Esophagus squamous epithelium (tissue), 5 donors: ENCODE measurements at places on chromosomes 13 and 19.

GRCh38 chr13:76863022-76863421 is 23.2 kb downstream of the KCTD12 start:
- no peak for DNase-seq

GRCh38 chr19:17943274-17944221 is 10.7 kb downstream of the CCDC124 start:
- DNase-seq: no peak

DNA sequence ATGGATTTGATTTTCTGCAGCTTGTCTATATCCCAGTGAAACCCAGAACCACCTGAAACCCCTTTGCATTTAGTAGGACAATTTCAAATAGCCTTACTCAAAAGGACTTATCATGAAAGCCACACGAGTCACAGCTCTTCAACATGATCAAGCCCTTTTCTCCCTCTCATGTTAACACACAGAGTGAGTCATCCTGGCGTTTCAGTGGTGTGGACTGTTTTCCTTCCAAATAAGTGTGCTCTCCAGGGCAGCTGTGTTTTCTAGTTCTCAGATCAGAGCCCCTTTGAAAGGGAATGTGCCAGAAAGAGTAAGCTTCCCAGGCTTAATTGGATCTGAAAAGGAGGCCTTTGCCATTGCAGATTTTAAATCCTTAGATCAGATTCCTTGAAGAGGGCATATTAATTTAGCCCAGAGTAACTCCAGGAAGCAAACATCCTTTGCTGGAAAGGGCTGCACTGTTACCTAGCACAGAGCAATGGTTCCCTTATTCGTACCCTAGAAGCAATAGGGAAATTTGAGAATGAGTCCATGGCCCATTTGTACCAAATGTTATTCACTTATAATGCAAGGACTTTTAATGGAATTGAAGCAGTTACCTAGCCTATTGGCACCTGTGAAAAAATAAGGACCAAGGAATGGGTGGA is 51.3 kb downstream of the ERICH6B start:
- no peak for DNase-seq

DNA sequence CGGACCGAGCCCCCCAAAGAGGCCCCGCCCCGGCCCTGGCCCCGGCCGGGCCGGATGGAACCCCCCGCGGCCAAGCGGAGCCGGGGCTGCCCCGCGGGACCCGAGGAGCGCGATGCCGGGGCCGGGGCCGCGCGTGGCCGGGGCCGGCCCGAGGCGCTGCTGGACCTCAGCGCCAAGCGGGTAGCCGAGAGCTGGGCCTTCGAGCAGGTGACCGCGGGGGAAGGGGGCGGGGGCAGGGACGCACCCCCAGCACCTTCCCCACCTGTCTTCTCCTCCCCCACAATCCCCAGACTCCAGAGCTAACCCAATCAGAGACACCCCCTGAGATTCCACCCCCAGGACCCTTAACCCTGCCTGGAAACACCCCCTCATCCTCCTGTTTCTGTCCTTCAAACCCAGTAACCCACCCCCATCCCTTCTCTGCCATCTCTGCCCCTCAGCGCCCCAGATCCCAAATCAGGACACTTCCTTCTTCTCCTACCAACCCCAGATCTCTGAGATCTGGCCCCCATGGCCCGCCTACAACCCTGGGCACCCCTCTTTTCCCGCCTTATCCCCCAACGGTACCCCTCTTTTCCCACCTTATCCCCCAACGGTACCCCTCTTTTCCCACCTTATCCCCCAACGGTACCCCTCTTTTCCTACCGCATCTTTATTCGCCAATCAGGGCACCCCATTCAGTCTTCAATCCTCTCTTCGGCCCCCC is 505 bp downstream of the ZSWIM4 start:
- DNase-seq: no peak

- no peak for DNase-seq
These were observed 167.7 kb downstream of the SPRY2 start for GRCh38 chr13:80173224-80173623.

GRCh38 chr19:13430790-13431582 is 75.3 kb downstream of the CACNA1A start:
- DNase-seq: no peak

- DNase-seq: no peak
These were observed 360 bp downstream of the DDX39A start for GRCh38 chr19:14418856-14419105.
